Stimulated activated naive CD4-positive, alpha-beta T cell treated with Interleukin-2 at 50 U/mL for 16 hours (primary cell): ENCODE measurements at places on chromosomes 6 and 20.

DNA sequence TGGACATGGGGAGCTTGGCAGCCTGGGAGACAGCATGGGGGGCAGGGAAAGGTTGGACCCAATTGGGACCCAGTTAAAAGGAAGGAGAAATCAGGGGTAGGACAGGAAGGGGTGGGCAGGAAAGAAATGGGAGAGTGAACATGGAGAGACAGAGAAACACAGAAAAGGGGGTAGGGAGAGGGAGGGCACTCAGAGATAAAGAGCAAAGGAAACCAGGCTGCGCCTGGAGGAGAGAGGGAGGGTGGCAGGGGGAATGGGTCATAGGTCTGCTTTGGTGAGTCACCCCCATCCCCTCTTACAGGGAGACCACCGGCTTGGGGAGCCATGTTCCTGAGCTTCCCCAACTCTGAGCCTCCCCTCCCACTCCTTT, 46.7 kb downstream of the RAB44 start:
- DNase-seq, result no peak

DNA sequence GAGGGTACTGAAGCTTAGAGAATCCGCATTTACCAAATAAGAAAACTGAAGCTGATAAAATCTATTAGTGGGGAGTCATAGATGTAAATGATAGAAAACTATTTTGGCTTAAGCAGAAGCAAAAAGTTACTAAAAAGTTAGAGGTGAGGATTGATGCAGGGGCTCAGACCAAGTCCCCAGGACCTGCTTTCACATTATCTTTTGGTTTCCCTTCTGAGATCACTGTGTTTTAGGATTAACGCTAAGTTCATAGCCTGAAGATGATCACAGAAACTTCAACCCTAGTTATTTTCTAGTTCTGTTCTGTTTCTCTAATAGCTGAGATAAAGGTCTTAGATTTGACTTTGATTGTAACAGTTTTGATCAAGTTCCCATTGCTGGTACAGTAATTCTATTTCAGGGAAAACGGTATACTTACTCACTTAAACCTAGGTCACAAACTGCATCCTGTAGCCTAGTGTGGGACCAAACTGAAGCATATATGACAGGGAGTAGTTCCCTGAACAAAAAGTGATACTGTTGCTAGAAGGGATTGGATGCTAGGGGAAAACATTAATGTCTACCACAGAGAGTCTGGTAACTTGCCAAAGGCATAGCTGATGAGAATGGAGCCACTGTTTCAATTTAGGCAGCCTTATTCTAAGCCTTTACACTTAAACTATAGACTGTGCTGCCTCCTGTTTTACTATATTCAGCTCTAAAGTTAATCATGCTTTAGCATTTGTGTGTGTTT, 13.1 kb downstream of the CYB5R4 start:
- DNase-seq, result no peak

- DNase-seq, result no peak
Measured at GRCh38 chr6:63640062-63640461, 4.5 kb downstream of the PHF3 start.

DNA sequence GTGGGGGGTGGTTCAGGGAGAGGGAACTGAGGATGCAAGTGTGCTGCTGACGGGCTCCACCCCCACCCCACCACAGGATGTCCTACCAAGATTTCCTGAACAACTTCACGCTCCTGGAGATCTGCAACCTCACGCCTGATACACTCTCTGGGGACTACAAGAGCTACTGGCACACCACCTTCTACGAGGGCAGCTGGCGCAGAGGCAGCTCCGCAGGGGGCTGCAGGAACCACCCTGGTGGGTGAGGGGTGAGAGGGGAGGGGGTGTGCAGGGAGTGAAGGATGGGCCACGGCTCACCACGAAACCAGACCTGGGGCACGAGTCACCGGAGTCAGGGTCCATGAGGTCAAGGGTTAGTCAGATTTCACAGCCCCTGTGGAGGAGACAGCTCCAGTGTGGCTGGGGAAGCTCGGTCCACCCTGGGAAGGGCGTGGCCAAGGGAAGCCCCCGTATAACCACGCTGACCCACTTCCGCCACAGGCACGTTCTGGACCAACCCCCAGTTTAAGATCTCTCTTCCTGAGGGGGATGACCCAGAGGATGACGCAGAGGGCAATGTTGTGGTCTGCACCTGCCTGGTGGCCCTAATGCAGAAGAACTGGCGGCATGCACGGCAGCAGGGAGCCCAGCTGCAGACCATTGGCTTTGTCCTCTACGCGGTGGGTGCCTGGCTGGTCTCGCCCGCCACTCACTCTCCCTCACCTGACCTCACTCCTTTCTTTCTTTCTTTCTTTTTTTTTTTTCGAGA, 18.3 kb downstream of the CAPN11 start:
- no peak for DNase-seq

- no peak for DNase-seq
Measured at GRCh38 chr6:85321906-85322305, 128.0 kb upstream of the NT5E start.

DNA sequence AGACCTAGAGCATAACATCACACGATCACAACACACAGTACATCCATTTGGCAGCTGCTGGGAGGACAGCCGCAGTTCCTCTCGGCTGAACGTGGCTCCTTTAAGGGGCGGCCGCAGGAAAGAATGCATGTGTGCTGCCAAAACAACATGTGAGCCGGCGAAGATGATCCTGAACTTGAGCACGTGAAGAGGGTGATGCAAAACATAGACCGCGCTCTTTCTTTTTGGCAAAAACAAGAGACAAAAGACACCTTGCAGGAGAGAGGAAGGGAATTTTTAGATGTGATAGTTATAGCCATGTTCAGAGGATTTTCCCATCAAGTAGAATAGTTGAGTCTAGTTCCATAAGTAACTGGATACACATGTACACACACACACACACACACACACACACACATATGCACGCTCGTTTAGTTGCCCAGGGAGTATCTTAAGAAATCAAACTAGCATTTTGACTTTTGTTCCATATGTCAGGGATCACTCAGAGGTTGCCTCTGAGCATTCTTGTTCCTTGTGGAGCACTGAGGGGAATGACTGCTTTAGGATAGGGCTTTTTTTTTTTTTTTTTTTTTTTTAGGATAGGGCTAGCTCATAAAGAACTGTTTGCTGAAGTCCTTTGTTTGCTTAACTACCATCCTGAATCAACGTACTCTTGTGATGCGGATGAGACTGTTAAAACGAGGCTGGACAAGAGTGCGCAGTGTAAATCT, 21.7 kb upstream of the RANBP9 start:
- DNase-seq, result no peak

GRCh38 chr6:22366214-22366613, 69.4 kb upstream of the PRL start:
- no peak for DNase-seq

DNA sequence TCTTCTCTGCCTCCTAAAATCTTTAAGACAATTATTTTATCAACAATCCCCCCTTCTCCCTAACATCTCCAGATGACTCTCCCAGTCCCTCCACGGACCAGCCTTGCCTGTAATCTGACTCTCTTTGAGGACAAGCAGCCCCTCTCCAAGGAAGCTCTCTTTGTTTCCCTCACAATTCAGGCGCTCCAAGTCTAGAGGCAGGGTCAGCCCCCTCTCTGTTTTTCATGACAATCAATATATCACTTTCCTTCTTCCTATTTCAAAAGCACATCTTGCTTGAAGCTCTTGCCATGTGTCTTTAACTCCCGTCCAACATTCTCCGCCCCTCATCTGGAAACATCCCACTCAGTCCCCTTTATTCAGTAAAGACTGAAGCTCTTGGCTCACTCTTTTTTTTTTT, 393.4 kb upstream of the SULF2 start:
- DNase-seq, result no peak

DNA sequence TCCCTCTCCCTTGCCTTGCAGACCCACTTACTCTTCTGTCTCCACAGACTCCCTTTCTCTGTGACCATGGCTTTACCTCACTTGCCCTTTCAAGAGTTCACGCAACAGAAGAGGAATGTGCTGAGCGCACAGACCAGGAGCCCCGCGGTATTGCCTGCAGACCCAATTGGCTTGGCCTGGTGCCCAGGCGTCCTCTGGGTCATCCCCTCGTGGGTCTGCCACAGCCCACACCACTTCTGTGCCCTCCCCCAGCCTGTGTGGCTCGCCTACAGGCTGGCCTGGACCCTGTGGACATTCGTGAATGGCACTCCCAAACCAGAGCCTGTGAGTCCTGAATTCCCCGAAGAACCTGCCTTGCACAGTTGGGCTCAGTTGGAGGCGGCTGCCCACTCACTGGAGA, 15.3 kb upstream of the NINL start:
- no peak for DNase-seq

- DNase-seq, result no peak
Measured at GRCh38 chr6:43968110-43968965, 158.9 kb downstream of the MRPL14 start.

GRCh38 chr6:33654831-33655554, 33.9 kb downstream of the ITPR3 start:
- no peak for DNase-seq

GRCh38 chr6:151784441-151785214, 22.9 kb upstream of the ESR1 start:
- no peak for DNase-seq

- no peak for DNase-seq
Measured at GRCh38 chr6:37580176-37580955, 80.7 kb upstream of the CCDC167 start.

DNA sequence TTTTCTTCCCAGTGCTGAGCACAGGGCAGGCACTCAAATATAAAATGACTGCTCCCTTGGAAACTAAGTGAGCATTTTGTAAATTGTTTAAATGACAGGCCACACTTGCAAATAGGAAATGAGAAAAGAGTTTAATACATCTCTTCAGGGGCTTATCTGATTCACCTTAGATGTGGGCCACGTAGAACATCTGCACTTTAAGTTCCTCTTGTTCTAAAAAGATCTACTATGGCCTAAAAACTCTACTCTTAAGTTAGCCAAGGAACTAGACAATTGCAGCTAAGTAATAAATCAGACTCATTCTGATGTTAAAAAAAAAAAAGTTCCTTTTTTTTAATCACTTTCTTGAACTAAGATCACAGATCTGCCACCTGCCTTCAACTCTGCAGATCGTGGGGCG, 126.3 kb downstream of the KIF16B start:
- DNase-seq, result no peak

- peak; percentile 65 for DNase-seq
Measured at GRCh38 chr20:49276961-49277785, 684 bp downstream of the ZNFX1 start.

- no peak for DNase-seq
Measured at GRCh38 chr6:142592876-142593275, 291.1 kb downstream of the ADGRG6 start.

DNA sequence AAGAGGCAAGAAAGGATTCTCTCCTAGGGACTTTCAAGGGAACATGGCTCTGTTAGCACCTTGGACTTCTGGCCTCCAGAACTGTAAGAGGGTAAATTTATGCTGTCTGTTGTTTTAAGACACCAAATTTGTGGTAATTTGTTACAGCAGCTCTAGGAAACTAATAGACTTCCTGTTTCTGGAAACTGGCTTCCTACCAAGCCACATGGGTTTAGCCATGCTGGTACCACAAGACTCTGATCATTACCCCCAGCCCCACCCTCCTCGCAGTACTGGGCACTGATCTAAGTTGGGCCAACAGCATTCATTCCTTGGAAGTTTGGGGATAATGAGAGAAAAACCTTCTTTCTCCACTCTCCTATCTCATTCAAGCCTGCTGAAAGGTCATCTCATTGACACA, 109.5 kb upstream of the SMLR1 start:
- DNase-seq, result no peak

- no peak for DNase-seq
Measured at GRCh38 chr6:111823831-111824607, 49.2 kb downstream of the FYN start.

DNA sequence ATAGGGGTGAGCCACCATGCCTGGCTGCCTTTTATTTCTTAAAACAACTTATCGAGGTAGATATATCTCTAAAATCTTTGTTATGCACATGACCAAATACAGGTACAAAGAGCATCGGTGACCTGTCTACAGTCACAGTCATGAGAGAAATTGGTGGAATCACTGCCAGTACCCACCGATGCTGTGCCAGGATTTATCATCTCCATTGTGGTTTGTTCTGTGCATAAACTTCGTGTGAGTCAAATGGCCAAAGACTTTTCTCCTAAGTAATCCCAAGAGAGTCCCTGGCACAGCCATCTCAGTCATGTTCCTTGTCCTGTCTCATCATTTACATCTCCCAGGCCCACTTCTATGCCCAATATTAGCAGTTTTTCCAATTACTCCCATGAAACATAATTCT, 9.0 kb downstream of the GSTA3 start:
- DNase-seq, result no peak

GRCh38 chr6:37640786-37641395, 56.8 kb downstream of the MDGA1 start:
- DNase-seq, result no peak

DNA sequence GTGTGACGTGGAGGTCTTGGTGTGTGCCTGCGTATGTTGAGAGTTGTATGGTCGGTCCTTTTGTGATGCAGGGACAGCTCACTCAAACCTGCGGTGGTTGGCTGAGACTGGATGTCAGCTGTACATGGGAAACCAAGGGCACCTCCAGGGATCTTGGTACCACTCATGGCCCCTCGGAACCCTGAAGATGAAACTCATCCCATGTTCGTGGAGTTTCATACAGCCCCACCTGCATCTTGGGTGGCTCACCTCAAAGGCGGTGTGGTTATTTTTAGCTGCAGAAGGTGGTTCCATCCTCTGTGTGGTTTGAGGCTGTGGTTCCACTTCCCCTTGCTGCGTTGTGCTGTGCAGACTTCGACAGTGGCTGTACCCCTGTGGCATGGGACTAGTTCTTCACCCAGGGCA, 52.6 kb upstream of the SLC22A1 start:
- no peak for DNase-seq

GRCh38 chr6:85394853-85395538, 54.9 kb upstream of the NT5E start:
- no peak for DNase-seq

GRCh38 chr6:162099685-162100084, 627.9 kb downstream of the PRKN start:
- DNase-seq, result no peak

- no peak for DNase-seq
Measured at GRCh38 chr6:136210398-136211165, 39.5 kb downstream of the MTFR2 start.

- no peak for DNase-seq
Measured at GRCh38 chr6:36227379-36228228, 31.1 kb downstream of the BRPF3 start.

GRCh38 chr6:32843331-32843978, 392 bp downstream of the PSMB8 start:
- DNase-seq, result no peak

DNA sequence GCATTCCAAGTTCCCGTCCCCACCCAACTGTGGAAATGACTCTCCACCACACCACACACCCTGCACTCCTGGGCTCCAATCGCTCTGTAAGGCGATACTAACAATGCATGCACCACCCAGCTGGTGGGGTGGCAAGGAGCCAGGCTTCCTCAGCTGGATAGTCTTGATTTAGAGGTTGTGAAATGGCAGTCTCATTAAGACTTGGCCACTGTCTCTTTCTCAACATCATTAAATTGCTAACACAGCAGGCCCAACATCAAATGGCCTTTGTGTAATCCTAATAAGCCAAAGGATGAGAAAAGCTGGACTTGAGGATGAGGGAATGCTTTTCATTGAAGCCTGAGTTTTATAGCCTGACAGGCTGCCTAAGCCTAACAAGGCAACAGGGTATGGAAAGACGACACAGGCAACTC, 223.7 kb downstream of the GMDS start:
- DNase-seq, result no peak

GRCh38 chr20:51100617-51101016, 77.7 kb upstream of the KCNG1 start:
- no peak for DNase-seq
